Epithelial cell of alveolus of lung (primary cell): ENCODE measurements at places on chromosomes 6 and 20. TPM values are rescaled to one million over a fixed set of nuclear protein-coding genes. Genes with fewer than 3 reads are reported as not detected.

Gene RAET1E
- 0.24 TPM in 1 of 2 replicates, not detected in the other for total RNA-seq

Gene TMEM244
- not detected in 2 replicates for total RNA-seq

Gene BPIFB4
- not detected in 2 replicates for total RNA-seq

Gene C20orf144
- total RNA-seq: 0.08 and 0.26 TPM in 2 replicates

Gene PAK5
- total RNA-seq: not detected in 2 replicates

Gene TCF21
- 5.6 and 119 TPM in 2 replicates for total RNA-seq

Gene PBX2
- total RNA-seq: 40.1 and 40.2 TPM in 2 replicates

Gene GFOD1
- total RNA-seq: 2.6 and 2.8 TPM in 2 replicates

Gene CNR1
- 0.64 TPM in 1 of 2 replicates, not detected in the other for total RNA-seq

Gene MYLK2
- total RNA-seq: 0.26 and 0.72 TPM in 2 replicates

Gene NCR2
- not detected in 2 replicates for total RNA-seq

Gene BNIP5
- total RNA-seq: not detected in 2 replicates

Gene TMEM151B
- not detected in 2 replicates for total RNA-seq

Gene SOX18
- total RNA-seq: 0.13 and 2.4 TPM in 2 replicates

Gene BMP5
- total RNA-seq: 0.13 and 21.6 TPM in 2 replicates

Gene GABRR1
- total RNA-seq: not detected in 2 replicates

Gene GSTA2
- total RNA-seq: not detected in 2 replicates

Gene EYS
- total RNA-seq: not detected in 2 replicates

Gene GPR63
- 0.64 and 1.7 TPM in 2 replicates for total RNA-seq

Gene BANF2
- total RNA-seq: not detected in 2 replicates

Gene BTN1A1
- not detected in 2 replicates for total RNA-seq

Gene PROKR2
- total RNA-seq: not detected in 2 replicates
